ENCODE measurements at places on chromosomes 3 and 15.

DNA sequence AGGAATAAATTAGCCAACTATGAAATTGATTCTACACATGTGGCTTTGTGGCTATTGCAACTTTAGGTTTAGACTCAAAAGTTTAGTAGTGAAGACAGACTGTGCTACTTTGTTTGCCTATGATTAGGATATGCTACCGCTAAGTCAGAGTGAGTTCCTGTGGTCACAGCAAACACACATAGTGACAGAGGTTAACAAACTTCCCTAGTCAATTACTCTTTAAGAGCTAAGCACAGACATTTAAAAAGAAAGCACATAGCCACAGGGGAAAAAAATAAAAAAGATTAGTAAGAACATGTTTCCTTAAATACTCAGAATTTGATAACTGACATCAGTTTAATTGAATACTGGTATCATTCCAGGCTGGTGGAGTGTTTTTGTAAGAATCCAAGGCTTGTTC lies 207.1 kb downstream of the GBE1 start:
- DNase-seq: no peak

- DNase-seq: no peak
These were observed 83.8 kb downstream of the MBNL1 start for GRCh38 chr3:152352554-152352953.

DNA sequence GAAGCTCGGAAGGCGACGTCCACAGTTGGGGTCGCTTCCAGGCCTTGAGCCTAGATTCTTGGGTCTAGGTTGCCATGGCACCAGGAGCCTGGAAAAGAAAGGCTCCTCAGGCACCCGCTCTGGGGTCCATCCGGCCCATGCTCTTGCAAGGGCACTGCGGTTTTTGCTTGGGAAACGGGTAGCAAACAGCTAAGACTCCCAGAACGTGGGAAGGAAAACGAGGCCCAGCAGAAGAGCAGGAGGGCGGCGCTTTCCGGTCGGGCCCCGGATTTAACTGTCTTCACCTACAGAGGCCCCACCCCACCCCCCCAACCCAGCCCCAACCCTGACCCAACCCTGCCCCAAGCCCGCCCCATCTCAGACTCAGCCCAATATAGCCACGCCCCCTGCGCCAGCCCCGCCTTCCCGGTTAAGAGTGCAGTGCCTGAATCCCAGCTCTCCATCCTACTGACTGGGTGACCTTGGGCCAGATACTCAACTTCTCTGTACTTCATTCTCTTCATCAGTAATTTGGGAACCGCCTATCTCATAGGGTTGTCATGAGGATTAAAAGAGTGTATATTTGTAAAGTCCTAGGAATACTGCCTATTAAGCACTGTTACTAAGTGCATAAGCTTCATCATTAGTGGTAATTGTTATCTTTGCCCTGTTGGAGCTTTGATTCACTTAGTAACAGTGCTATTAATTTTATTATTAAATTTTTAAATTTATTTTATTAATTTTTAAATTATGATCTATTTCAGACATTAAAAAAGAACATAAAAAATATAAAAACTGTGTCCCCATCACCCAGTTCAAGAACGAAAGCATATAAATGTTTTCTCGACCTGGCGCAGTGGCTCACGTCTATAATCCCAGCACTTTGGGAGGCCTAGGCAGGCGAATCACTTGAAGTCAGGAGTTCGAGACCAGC lies 28.4 kb upstream of the SMAD6 start:
- DNase-seq: no peak

- DNase-seq: no peak
These were observed 217.0 kb downstream of the SATB1 start for GRCh38 chr3:18208091-18208490.

GRCh38 chr3:166123576-166123975 lies 286.4 kb upstream of the BCHE start:
- no peak for DNase-seq

DNA sequence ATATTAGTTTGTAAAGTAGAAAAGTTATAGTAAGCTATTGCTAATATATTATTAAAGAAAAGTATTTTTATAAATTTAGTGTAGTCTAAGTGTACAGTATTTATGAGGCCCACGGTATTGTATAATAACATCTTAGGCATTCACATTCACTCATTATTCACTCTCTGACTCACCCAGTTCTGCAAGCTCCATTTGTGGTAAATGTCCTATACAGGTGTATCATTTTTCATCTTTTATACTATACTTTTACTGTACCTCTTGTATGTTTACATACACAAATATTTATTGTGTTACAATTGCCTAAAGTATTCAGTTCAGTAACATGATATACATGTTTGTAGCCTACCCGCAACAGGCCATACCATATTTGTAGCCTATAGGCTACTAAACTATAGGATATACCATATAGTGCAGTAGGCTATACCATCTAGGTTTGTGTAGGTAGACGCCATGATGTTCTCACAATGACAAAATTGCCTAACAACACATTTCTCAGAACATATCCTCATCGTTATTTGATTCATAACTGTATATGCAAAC lies 246.8 kb upstream of the ALCAM start:
- DNase-seq: no peak

DNA sequence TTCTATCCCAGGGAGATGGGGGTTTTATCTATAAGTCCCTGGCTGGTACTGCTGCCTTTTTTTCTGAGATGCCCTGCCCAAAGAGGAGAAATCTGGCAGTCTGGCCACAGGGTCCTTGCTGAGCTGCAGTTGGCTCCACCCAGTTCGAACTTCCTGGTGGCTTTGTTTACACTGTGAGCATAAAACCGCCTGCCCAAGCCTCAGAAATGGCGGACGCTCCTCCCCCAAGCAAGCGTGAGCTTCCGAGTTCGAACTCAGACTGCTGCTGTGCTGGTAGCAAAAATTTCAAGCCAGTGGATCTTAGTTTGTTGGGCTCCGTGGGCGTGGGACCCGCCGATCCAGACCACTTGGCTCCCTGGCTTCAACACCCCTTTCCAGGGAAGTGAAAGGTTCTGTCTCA lies 126.8 kb upstream of the SUCLG2 start:
- peak; percentile 59 for DNase-seq

GRCh38 chr3:12986986-12987385 lies 86.2 kb downstream of the IQSEC1 start:
- no peak for DNase-seq

DNA sequence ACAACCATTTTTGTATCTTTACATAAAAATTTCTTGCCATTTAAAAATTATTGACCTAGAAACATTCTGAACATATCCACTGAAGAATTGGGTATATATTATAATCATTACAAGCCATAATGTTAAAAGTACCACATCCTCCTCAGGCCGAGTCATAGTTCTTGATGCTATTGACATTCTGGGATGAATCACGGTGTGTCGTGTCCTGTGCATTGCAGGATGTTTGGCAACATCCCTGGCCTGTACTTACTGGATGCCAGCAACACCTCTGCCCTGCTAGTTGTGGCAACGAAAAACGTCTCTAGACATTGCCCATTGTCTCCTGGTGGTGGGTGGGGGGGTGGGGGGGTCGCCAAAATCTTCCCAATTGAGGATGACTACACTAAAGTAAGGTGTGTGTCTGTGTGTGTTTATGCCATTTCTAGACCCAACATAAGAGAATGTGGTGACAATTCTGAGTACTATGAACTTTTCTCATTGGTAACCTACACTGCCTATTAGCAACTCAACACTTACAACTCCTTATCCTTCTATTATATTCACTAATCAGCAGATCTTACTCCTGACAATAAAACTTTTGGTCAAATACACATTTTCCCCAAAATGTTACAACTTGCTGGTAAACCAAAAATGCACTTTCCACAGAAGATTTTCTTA lies 471.6 kb downstream of the FOXP1 start:
- DNase-seq: no peak
